ENCODE measurements at places on chromosomes 12 and 14.

GRCh38 chr12:118183155-118183554 is 47.2 kb downstream of the PEBP1 start:
- no peak for DNase-seq

GRCh38 chr14:100334904-100335303 is 11.8 kb downstream of the SLC25A47 start:
- no peak for DNase-seq

GRCh38 chr12:53115112-53115890 is 12.0 kb downstream of the SOAT2 start:
- DNase-seq = no peak

DNA sequence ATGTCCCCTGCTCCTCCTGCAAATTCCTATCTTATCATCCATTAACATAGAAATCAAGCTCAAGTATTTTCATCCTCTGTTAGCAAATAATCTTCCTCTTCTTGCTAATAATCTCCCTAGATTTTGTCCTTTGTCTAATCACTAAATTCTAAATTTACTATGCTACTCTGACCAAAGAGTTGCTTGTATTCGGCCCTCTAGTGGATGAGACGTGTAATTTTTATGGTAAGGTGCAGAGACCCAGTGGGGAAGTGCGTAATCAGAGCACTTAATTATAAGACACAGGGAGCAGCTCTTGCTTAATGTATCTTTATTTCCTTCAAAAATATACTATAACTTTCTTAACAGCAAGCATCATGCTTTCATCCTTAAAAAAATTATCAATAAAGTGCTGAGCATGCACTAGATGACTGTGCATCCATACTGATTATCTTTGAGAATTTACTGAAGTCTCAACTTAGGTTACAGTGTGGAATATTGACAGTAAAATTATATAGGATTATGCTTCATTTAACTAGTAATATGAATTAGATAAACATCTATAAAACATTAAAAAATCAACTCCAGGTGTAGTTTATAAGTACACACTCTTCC is 212.6 kb downstream of the SLC16A7 start:
- no peak for DNase-seq

GRCh38 chr12:63212316-63212715 is 61.3 kb upstream of the AVPR1A start:
- DNase-seq = no peak

GRCh38 chr12:32681272-32681671 is 2.2 kb downstream of the DNM1L start:
- no peak for DNase-seq

DNA sequence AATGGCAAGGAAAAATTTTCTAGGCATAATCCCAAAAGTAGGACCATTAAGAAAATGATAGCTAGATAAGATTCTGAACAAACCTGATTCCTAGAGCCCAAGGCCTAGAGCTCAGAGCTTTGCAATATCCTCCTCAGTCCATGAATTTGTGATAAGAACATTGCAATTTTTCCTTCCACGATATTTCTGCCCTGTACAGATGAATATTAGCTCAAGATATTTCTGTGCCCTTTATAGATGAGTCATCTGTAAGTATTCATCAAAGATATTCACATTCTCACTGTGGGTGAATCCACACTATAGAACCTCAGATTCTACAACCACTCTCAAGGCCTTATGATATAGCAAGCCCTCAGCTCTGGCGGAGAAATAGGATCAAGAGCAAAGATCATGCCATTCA is 37.5 kb downstream of the EAPP start:
- DNase-seq = no peak

- no peak for DNase-seq
Observed at GRCh38 chr14:64767215-64767964, 63.2 kb downstream of the PLEKHG3 start.

- DNase-seq = no peak
Observed at GRCh38 chr14:75306927-75307699, 28.5 kb downstream of the FOS start.

Data from stimulated activated naive CD4-positive, alpha-beta T cell (primary cell).